CD14-positive monocyte (primary cell): ENCODE measurements at places on chromosomes 5 and 9.
A peak's percentile ranks its signal among the peaks of the same experiment; 100 is the strongest.

DNA sequence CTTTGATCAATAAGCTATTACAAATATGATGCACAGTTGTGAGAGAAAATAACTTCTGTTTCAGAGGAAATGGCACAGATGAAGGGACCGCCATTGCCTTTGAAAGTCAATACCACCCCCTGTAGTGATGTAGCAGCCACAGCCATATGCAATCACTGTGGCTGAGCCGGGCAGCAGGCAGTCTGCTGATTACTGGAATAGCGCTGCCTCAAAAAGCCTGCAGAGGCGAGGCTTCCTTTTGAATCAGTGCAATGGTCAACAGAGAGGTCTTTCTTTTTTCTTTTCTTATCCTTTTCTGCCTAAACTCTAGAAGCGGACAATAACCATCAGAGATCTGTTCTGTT lies 265.1 kb upstream of the TAS2R1 start:
- DNase-seq = no peak

DNA sequence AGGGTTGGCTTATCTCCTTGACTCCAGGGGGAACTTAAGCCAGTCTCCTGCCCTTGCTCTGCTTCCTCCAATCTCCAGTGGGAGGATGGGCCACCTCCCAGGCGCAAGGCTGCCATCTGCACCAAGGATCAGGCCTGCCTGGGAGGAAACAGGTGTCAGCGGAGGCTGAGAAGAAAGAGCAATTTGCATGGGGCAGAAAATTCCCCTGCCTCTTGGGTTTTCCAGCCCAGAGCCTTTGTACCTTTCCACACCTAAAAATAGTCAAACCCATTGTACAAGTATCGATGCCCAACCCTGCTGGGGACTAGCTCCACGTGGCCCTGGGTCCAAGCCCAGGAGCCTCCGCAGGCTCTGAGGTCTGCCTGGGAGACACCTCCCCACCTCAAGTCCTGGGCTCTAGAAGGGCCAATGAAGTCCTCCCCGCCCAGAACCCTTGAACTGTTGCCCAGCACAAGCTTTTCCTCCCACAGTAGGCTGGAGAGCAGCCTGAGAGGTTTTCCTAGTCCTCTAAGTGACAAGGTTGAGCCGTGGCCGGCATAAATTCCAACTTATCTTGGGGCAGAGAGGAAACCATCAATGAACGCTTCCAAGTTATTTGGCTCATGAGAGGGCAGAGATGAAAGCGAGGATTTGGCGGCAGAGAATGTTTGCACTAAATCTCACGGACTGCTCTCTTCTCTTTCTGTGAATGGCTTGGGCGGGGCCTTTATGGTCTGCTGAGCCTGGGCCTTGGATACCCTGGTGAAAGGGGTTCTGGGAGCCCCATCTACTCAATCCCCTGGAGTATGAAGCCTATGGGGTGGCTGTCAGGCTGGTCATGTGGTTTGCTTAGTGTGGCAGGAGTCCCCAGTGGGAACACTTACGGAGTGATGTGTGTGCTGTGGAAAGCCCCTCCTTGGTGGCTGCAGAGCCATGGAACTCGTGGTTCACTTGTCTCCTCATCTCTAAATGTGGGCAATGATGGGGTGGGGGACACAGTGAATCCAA lies 15.6 kb downstream of the JADE2 start:
- DNase-seq = no peak

DNA sequence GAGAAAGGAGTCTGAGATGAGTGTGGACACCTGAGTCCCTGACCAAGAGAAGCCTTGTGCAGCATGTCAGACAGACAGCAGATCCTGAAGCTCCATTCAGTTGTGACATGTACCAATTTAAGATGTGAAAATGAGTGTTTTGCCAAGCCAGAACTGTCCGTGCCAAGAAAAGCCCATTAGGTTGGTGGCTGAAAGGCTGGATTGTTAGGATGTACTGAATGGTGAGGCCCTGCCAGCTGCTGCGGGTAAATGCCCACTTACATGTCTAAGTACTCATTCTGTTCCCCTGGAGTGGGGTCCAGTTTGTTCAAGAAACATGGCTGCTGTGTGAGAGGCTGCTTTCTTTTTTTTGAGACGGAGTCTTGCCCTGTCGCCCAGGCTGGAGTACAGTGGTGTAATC lies 14.6 kb downstream of the DAPK1 start:
- DNase-seq = no peak

DNA sequence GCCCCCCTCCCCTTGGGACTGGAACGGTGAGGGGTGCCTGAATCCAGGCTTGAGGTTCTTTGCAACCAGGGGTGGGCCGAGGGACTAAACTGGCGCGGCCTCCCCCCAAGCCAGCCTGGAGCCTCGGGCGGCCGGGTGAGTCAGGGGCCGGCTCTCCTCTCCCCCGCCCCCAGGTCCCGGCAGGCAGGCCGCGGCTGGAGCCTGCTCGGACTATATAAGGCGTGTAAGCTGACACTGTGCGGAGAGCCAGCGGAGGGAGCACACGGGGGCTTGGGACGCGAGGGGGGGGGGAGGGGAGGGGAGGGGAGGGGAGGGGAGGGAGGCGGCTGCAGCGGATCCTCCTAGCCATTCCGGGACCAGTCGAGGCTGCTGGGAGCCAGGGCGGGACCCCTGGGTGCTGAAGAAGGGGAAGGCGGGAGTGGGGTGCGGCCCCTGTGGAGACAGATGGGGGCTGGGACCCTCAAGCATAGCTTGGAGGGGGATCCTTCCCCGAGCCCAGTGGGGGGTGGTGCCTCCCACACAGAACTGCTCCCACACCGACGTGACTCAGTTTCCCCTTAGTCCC lies 595 bp downstream of the PDLIM7 start:
- DNase-seq = peak; percentile 53

DNA sequence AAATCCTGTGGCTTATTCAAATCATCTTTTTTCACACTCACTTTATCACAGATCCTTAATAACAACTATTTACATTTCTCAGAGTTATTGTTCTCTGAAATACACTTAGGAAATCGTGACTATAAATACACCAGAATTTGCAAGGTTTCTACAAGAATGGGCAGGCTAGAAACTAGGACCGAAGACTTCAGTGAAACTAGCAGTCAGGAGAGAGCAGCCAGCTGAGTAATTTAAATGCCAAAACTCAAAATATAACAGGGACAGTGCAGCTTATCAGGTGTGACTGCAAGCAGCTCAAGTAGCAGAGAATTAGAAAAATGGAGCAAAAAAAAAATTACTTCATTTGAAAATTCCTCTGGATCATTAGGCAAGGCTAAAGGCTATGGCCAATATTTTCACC lies 719.3 kb upstream of the ZNF608 start:
- DNase-seq = no peak

- no peak for DNase-seq
Observed at GRCh38 chr9:21556581-21557427, 74.7 kb upstream of the IFNE start.

GRCh38 chr5:117204926-117205869 lies 630.6 kb upstream of the SEMA6A start:
- no peak for DNase-seq

DNA sequence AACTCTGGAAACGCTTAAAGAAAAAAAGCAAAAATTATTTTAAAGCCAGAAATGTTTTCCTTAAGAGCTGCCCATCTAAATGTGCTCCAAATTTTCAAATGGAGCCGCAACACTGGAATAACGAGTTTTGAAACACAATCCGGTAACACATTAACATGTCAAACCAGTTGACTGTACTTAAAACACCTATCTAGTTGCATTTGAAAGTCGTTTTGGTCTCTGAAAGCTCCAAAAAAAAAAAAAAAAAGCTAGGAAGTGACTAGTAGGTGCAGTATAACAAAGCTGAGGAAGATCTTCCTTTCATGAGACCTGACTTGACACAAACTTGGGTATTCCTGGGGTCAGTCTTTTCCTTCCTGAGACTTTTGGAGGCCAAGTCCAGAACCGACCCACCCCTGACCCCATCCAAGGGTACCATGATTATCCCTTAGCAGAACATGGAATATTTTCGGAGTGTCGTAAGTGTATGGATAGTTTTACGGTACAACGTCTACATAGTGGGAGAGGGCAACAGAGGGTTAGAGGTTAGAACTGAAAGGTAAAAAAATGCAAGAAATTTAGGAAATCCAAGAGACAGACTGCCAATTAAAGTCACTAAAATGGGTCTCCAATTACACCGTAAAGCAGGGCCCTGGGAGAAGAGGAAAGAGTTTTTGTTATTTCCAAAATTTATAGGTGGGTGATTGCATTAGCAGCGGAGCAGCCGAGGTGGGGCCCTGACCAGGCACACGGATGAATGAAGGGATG lies 812 bp downstream of the CETN3 start:
- DNase-seq = no peak

- no peak for DNase-seq
Observed at GRCh38 chr5:113178073-113178779, 201.6 kb downstream of the DCP2 start.

GRCh38 chr9:123945532-123945931 lies 15.6 kb upstream of the DENND1A start:
- no peak for DNase-seq

GRCh38 chr9:137509198-137509597 lies 41.0 kb downstream of the PNPLA7 start:
- no peak for DNase-seq

DNA sequence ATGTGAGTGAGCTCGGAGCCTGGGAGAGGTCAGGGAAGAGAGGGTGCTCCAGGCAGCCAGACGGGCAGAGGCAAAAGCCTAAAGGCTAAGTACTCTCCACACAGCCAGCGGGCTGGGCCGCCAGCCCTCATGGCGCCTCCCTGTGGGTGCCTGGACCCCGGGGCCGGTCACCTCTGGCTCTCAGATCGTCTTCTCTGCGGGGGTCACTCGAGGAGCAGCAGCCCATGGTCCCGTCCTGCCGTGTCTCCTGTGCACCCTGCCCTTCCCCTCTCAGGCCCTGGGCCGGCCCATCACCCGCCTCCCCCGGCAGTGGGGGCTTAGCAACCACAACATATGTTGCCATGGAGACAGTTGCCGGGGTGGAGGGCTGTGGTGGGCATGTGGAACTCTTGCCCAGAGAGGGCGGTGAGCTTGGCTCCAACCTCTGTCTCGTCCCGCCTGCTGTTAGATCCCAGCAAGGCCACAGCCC lies 4.2 kb downstream of the AK1 start:
- no peak for DNase-seq

- DNase-seq = no peak
Observed at GRCh38 chr9:95100071-95100627, 217.4 kb downstream of the FANCC start.

DNA sequence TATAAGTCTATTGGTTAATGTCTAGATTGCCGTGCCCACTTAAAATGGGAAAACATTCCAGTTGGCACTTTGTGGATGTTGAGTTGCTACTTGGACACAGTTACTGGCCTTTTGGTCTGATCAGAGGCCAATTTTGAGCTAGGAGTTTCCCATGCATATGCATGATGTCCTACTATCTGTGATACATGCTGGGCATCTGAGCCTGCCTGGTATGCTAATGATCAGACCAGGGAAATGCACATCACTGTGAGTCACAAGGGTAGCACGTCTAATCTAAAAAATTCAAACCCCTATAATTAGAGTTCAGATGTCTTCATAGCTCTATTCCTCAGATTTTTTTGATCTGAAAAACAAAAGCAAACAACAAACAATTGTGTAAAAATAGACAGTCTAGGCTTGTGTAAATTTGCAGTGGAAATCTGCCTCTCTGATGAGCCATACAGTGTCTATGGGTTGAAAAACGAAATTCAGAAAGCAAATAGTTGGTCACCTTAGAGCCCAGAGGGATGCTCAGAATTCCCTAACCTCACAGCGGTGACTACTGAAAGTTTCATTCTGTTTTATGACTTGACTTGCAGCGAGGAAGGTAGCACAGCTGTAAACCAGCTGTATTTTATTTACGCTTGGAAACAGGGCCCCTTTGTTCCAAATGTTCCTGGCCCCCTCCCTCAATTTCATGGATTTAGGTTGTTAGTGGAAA lies 37.3 kb downstream of the PALM2AKAP2 start:
- DNase-seq = no peak

- no peak for DNase-seq
Observed at GRCh38 chr5:6419340-6419852, 29.3 kb upstream of the UBE2QL1 start.

GRCh38 chr5:101605700-101606099 lies 690.4 kb downstream of the SLCO4C1 start:
- no peak for DNase-seq

DNA sequence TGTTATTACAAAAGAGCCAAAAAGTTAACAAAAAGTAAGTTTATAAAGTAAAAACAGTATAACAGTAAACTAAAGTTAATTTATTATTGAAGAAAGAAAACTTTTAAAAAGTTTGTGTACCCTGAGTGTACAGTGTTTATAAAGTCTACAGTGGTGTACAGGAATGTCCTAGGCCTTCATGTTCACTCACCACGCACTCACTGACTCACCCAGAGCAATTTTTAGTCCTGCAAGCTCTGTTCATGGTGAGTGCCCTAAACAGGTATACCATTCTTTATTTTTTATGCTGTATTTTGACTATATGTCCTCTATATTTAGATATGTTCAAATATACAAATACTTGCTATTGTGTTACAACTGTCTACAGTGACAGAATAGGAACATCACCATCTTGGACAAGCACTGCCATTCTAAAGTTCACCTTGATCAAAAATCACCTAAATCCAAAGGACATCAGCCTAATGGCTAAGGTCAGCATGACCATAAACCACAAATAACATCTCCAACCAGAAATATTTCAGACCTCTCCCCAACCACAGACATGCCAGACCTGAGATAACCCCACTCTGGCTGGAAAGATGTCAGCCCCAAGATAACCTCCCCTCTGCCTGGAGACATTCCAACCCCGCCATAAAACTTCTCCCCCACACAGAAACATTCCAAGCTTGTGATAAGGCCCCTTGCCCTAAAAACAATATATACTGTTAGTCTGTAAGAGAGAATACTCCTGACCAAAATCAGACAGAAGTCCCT lies 56.1 kb downstream of the AGXT2 start:
- no peak for DNase-seq

GRCh38 chr5:167671176-167671575 lies 620.3 kb upstream of the WWC1 start:
- no peak for DNase-seq

GRCh38 chr5:561408-561807 lies 37.2 kb upstream of the SLC9A3 start:
- DNase-seq = no peak

DNA sequence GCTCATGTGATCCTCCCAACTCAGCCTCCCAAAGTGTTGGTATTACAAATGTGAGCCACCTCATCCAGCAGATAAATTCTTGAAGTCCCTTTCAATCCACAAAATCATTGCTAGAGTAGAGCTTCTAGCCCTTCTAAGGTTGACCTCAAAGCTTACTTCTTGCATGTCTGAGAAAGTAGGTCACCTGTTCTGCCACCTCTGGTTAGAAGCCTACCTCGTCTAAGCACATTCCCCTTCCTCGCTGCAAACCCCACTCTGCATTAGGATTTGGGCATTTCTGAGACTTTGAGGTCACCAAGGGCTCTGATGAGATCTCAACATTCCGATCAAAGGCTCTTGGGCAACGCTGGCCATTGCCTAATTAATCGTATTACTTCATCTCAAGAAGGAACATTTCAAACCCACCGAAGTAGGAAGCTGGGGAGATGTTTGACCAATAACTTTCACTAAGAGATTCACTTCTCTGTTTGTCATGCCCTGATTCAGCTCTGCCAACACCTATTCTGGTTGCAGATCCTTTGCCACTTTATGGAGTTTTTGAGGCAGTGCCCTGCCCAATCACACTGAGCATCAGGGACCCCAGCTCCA lies 8.6 kb downstream of the ADAM19 start:
- DNase-seq = peak; percentile 89
